Muscle of leg (tissue), 16 donors: ENCODE measurements at places on chromosomes 1 and 21.

- no peak for DNase-seq
Observed at GRCh38 chr1:31010086-31010989, 55.2 kb downstream of the PUM1 start.

DNA sequence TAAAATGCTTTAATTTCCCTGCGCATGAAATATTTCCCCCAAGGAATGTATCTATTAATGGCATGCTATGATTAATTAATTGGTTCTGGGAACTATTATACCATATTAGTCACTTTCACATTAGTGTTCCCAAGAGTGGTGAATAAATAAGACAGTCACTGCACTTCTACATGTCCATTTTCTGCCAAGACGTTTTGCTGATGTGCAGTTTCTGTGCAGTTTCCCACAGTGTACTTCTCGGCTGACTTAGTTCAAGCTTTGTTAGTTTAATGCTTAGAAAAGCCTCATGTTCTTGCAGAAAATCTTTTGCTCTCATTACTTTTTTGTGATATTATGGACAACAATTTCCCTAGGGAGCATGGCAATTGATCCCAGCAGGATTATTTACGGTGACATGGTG is 1014.5 kb downstream of the BRINP3 start:
- DNase-seq: peak; percentile 11

- no peak for DNase-seq
Observed at GRCh38 chr1:18629659-18630510, 761 bp upstream of the PAX7 start.

DNA sequence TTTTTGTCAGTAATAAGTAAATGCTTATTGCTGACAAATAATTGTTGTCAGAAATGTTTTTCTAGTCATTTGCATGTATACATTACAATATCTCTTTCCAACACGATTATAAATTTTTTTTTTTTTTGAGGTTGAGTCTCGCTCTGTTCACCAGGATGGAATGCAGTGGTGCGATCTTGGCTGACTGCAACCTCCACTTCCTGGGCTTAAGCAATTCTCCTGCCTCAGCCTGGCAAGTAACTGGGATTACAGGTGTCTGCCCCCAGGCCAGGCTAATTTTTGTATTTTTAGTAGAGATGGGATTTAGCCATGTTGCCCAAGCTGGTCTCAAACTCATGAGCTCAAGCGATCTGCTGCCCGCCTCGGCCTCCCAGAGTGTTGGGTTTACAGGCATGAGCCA is 72.0 kb upstream of the ATF3 start:
- no peak for DNase-seq

- DNase-seq: no peak
Observed at GRCh38 chr1:112826217-112826944, 111.2 kb upstream of the PPM1J start.
